ENCODE measurements at places on chromosomes 3 and 15.

GRCh38 chr3:157051055-157051454 lies 108.9 kb downstream of the CCNL1 start:
- no peak for DNase-seq

- DNase-seq: peak; percentile 85
These were observed 225.1 kb upstream of the NDN start for GRCh38 chr15:23912191-23912590.

GRCh38 chr3:38313695-38314094 lies 31.6 kb downstream of the SLC22A14 start:
- no peak for DNase-seq

DNA sequence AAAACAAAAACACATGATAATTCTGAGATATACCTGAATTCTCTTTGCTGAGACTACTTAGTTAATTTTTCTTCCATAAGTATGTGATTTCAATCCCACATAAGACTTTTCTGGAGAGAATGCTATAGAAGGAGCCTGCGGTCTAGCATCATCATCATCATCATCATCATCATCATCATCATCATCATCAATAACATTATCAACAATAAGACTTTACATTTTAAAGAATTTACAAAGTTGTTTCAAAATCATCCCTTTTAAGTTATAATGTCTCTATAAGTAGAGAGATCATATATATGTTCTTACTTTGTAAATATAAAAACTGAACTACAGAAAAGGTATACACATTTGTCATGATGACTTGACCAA lies 965.3 kb downstream of the ROBO1 start:
- no peak for DNase-seq

- no peak for DNase-seq
These were observed 49.0 kb upstream of the MRPL3 start for GRCh38 chr3:131551761-131552160.

DNA sequence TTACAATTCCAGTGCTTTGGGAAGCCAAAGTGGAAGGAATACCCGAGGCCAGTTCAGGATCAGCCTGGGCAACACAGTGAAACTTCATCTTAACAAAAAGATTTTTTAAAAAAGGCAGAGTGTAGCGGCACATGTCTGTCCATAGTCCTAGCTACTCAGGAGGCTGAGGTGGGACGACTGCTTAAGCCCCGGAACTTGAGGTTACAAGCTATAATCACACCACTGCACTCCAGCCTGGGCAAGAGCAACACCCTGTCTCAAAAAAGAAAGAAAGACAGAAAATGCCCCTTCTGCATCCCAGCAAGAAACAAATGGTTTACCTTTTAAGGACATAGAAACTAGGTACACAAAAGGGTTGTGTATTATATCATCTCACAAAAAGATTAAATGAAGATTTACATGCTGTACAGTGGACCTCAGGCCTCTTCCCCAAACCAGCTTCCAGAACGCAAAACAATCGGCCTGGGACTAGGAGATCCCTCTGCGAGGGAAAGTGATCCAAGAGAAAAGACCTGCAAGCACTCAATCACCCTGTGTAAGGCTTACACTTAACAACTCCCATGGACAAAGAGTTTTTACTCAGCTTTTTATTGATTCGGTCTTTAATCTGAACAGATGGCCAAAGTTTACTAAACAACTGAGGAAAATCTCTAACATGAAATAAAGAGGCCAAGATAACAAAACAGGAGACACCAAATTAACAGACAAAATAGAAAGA lies 21.2 kb downstream of the TFDP2 start:
- DNase-seq: no peak

DNA sequence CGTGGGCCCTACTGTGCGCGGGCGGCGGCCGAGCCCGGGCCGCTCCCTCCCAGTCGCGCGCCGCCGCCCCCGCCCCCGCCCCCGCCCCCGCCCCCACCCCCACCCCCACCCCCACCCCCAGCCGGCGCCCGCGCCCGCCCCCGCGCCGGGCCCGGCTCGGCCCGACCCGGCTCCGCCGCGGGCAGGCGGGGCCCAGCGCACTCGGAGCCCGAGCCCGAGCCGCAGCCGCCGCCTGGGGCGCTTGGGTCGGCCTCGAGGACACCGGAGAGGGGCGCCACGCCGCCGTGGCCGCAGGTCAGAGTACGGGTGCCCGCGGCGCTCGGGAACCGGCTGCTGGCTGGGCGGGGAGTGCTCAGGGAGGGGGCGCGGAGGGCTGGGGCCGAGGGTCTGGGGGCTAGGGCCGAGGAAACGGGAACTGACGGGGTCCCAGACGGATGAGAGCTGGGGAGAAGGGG lies 1.1 kb upstream of the PPARG start:
- DNase-seq: no peak

All from endodermal cell (in vitro differentiated cells).